ENCODE measurements at places on chromosomes 11 and 22.

GRCh38 chr11:47946682-47947559 is 33.4 kb upstream of the PTPRJ start:
- no peak for DNase-seq

DNA sequence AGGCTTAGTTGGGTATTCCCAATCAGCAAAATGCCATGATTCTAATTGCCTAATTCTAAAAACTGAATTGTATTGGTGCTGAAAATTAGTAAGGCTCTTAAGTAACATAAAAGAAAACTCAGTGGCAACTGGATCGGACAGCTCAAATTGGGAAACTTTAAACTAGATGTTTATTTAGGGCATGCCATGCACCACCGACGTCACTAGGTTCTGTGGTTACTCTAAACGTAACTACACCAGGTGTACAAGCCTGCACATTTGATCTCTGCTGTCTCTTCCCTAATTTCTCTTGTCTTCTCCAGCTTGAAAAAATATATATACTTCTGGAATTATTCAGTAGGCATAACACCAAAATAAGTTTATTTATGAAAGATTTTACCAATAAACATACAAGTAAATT is 378.2 kb downstream of the DCDC1 start:
- no peak for DNase-seq

- no peak for DNase-seq
These were observed 20.3 kb upstream of the YPEL1 start for GRCh38 chr22:21755851-21756284.

DNA sequence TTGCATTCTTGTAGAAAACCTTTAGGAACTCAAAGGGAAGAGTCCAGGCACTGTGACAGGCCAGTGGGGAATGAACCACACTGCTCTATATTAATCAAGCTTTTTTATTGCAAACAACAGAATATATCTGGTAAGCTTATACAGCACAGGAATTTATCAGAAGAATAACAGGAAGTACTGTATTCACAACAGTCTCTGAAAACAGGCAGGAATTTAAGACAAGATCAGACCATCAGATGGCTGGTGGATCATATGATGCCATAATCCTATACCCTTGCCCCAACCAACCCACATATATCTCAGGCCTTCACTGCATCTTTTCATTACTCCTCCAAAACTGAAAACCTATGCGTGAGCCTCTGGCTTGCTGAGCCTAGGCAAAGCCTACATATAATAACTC is 1.0 kb upstream of the HTATIP2 start:
- no peak for DNase-seq

GRCh38 chr22:40076702-40077645 is 82.2 kb downstream of the FAM83F start:
- no peak for DNase-seq

- DNase-seq: no peak
These were observed 59.8 kb downstream of the KDM2A start for GRCh38 chr11:67178878-67179277.
